ENCODE measurements at places on chromosomes 1 and 21.

GRCh38 chr21:46431448-46431847, 27.2 kb upstream of the DIP2A start:
- no peak for DNase-seq

DNA sequence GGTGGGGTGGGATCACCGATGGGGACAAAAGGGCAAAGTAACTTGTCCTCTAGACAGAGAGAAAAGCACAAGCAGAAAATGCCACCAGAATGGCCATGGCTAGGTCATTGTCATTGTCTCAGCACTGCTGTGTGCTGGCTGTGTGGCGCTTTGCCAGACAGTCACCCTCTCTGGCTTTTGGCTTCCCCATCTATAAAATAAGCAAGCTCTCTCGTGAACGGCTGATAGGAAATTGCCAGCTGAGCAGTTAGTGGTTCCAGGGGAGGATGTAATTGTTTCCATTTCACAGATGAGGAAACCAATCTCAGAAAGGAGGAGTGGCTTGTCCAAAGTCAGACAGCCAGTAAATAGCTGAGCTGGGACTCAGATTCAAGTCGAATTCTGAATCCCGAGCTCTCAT, 32.5 kb downstream of the PADI2 start:
- DNase-seq, result no peak

GRCh38 chr1:161196111-161196510, 2.7 kb downstream of the ADAMTS4 start:
- DNase-seq, result no peak

DNA sequence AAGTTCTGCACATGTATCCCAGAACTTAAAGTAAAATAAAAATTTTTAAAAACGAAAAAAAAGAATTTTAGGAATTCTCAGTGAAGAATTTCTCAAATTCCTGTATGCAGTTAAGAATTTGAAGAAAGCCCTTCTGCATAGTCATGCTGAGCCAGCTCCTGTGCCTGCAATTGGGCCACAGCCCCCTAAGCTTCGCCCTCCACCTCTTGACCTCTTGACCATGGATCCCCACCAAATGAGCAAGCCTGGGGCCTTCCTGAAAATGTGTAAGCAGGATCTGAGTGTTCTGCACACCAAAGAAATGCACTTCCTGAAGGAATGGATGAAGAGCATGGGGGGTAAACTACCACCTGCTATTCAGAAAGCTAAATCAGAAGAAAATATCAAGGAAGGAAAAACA, 52.0 kb downstream of the NBPF6 start:
- DNase-seq, result no peak

DNA sequence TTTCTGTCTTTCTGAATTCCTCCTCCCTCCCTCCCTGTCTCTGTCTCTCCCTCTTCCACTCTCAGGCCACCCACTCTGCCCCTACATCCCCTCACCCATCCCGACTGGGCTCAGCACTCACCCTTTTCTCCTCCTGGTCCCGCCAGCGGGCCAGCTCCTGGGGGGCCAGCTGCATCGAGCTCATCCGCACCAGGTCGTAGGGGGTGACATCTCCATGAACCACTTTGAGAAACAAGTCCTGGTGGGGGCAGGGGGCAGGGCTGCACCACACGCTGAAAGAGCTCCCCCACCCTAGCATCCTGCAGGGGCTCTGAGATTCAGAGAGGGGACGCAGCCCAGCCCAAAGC, 17.8 kb downstream of the SPOCD1 start:
- DNase-seq, result no peak

DNA sequence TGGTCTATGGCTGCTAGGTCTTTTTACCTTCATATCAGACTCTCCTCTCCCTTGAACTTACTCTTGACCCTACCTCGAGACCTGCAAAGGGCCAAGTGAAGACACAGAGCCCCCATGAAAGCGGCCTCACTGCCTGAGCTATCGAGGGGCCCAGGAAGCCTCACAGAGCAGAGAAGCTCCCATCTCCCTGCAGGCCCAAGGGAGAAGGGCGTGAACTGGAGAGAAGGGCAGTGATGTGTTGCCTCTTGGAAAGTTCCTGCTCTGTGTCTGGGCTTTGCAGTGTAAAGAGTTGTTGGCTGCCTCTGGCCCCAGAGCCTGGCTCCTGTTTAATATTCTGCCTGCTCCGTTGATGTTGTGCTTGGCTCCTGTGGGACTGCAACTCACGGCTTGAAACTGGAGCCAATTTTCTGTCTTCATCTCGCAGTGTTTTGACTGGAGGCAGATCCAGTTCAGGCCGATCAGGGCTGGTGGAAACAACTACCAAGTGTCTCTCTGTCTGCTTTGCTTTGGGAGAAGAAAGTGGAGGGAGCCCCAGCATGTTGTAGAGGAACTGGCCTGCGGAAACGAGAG, 4.3 kb downstream of the SERTAD4 start:
- DNase-seq, result no peak

- no peak for DNase-seq
Observed at GRCh38 chr1:212686069-212686468, 13.6 kb downstream of the BATF3 start.

DNA sequence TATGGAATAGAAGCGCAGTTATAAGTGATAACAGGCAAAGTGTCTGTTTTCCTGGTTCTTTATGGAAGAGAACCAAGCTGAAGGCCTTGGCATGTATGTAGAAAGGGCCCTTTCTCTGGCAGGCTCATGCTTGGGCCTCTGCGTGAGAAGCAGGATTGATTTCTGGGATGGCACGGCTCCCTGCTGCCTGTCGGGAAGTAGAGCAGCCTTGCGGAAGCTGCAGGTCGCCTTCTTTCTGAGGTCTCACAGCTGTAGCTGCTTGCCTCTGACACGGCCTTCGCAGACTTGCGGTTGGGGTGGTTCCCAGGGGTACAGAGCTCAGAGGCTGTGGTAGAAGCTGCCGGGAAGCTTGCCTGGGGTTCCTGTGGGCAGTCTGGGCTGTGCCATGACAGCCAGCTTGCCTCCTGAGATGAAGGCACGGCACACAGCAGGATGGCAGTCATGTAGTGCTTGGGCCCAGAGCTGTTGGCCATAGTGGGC, 39.4 kb downstream of the TRAPPC10 start:
- no peak for DNase-seq

- no peak for DNase-seq
Observed at GRCh38 chr1:65769636-65770035, 23.1 kb upstream of the PDE4B start.

Measured in T-helper 2 cell (primary cell).